ENCODE measurements at places on chromosomes 2 and 18. TPM values are rescaled to one million over a fixed set of nuclear protein-coding genes. Genes with fewer than 3 reads are reported as not detected.

Gene LYPD1
- total RNA-seq = not detected

Gene CHRND
- total RNA-seq = not detected

Gene IL36RN
- not detected for total RNA-seq

Gene ATP6V1B1
- total RNA-seq = not detected

Gene PIK3C3
- total RNA-seq = 42.5 TPM

Gene SANBR
- total RNA-seq = 11.7 TPM

Gene SERPINB3
- not detected for total RNA-seq

Gene GKN1
- not detected for total RNA-seq

Gene ABCG5
- not detected for total RNA-seq

Gene CRYGC
- not detected for total RNA-seq

Gene DSG4
- total RNA-seq = not detected

Gene PRKAG3
- total RNA-seq = not detected

Gene ANKRD23
- total RNA-seq = 17.0 TPM

Gene ACVR1C
- 2.5 TPM for total RNA-seq

Gene ACVR1
- total RNA-seq = 29.6 TPM

Gene TLX2
- total RNA-seq = 0.52 TPM

Gene FEV
- total RNA-seq = not detected

Gene NPPC
- not detected for total RNA-seq

Gene TAF4B
- total RNA-seq = 9.3 TPM

Gene UGT1A3
- not detected for total RNA-seq

Gene ABHD1
- total RNA-seq = 0.25 TPM

Gene LOXL3
- 0.15 TPM for total RNA-seq

Gene TMEM169
- total RNA-seq = 3.0 TPM

Gene PID1
- total RNA-seq = not detected

Gene FLACC1
- total RNA-seq = 4.4 TPM

Gene TNS1
- 13.5 TPM for total RNA-seq

Gene FAM237A
- total RNA-seq = not detected

Gene CRYGD
- not detected for total RNA-seq

Gene AQP12A
- total RNA-seq = not detected

Gene ATP8B1
- not detected for total RNA-seq

Gene CD28
- total RNA-seq = 163 TPM

Gene LHCGR
- total RNA-seq = not detected

Gene GPR55
- 9.4 TPM for total RNA-seq

Gene TUBA4B
- total RNA-seq = not detected

Gene NCKAP5
- not detected for total RNA-seq

Gene IL36A
- not detected for total RNA-seq

Gene PRSS56
- not detected for total RNA-seq

Gene CTAGE1
- total RNA-seq = not detected

Gene TCF23
- not detected for total RNA-seq

Gene LYPD6
- total RNA-seq = not detected

Gene DOCK10
- 281 TPM for total RNA-seq

Gene C2orf92
- 7.2 TPM for total RNA-seq

Gene HES6
- total RNA-seq = 1.8 TPM

Gene HOXD10
- not detected for total RNA-seq

Gene RNF152
- total RNA-seq = 0.50 TPM

Gene DSG1
- not detected for total RNA-seq

Gene COL6A3
- 0.92 TPM for total RNA-seq

Gene MATN3
- not detected for total RNA-seq

Gene TXNDC2
- total RNA-seq = not detected

Gene WBP1
- total RNA-seq = 52.5 TPM

Gene GALR1
- not detected for total RNA-seq

Gene BMP10
- total RNA-seq = not detected

Gene FOXD4L1
- total RNA-seq = 0.15 TPM

Gene DYNAP
- not detected for total RNA-seq

Gene SERPINB13
- not detected for total RNA-seq

Gene RAPGEF4
- total RNA-seq = 0.62 TPM

Gene ESPNL
- 0.05 TPM for total RNA-seq
